Astrocyte (in vitro differentiated cells and primary cell): ENCODE measurements at places on chromosomes 6 and 20.
A peak's percentile ranks its signal among the peaks of the same experiment; 100 is the strongest.

GRCh38 chr20:1872459-1873097 lies 22.6 kb upstream of the SIRPA start:
- no peak for DNase-seq

DNA sequence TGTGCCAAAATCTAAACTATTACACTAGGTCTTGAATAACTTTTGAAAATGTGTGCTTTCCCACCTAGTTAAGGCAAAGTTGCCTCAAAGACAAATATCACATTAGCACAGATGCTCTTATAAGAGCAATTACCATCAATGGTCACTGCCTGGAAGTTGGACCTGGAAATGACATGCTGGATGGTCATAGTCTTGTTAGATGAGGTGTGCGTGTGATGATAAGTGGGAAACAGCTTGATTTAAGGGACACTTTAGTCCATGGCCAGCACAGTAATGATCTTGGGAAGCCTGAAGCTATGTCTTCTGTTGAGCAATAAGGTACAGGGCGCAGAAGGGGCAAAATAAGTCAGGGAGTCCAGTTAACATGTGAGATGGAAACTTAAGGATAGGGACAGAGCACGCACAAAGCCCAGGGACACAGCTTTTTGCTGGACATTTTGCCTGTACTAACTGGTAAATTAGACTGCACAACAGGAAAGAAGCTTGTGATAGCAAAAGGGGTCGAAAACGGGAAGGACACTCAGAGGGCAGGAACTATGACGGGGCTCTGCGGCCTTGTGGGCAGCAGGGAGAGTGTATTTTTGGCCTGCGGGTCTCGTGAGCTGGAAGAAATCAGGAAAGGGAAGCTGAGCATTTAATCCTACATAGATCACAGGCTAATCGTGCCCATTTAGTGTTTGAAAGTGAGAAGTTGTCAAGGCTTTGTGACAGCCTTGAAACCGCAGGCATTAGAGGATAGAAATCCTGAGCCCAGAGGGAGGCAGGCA lies 66.7 kb upstream of the BMP2 start:
- no peak for DNase-seq

DNA sequence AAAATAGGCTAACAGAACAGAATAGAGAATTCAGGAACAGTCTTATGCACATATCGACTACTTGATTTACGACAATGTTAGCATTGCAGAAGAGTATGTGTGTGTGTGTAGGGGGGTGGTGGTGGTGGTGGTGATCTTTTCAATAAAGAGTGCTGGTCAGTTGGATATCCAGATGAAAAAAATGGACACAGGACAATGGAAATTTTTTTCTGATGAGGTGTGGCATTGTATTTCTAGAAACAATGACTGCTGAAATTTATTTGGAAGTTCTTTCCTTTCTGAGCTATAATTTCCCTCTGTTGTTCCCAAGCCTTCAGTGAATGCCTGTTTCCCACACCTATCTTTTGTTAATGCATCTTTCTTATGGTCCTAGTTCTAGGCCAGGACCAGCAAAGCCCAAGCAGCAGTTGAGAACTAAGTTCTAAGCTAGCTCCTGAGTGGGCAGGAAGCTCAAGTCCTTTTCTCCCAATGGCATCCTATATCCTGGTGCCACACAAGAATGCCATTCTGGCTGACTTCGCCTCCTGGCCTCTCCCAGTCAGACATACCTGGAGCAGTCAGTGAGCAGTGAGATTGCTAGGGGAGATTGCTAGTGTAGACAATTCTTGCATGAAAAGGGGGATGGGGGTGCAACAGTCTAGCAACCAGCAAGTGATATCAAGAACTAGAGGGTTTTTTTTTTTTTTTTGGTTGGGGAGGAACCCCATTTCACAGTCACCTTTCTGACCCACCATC lies 1.2 kb upstream of the TOX2 start:
- DNase-seq, result no peak

DNA sequence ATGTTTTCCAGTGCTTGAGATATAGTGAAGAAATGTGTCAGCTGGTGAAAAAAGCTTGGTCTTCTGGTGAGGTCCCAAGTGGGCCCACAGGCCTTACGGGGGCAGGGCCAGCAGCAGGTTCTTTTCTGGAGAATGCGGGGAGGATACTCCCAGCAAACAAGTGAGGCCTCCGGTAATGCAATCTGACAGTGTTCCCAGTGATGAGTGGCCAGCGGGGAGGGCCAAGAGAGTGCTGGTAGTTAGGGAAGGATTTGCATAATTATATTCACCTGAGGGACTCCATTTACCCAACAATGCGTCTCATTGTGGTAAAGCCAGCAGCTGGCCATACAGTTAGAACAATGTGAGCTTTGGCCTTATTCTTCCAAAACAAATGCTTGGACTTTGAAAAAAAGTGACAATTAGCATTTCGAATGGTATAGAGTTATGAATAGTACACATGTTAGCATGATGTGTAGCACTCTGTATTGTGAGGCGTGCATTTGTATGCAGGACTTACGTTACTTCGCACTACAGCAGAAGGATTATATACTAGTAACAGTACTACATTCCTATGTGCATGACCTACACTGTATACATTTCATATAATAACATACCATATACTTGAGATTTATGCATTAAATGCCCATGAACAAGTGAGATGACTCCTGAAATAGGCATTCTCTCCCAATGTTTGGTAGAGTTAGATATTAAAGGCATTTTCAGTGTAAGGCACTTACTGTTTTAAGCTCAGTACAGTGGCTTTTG lies 69.8 kb downstream of the MYB start:
- DNase-seq, result no peak

GRCh38 chr6:110341663-110342596 lies 16.2 kb downstream of the METTL24 start:
- DNase-seq, result no peak

DNA sequence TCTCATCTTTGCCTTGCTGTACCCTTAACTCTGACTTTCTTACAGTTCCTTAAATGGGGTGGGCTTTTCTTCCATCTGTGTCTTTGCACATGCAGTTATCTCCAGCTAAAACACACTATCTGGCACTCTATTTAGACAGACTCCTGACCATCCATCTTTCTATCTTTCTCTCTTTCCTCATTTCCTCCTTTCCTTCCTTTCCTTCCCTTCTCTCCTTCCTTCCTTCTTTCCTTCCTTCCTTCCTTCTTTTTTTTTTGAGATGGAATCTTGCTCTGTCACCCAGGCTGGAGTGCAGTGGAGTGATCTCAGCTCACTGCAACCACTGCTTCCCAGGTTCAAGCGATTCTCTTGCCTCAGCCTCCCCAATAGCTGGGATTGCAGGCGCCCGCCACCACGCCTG lies 8.2 kb downstream of the NOTCH4 start:
- DNase-seq, result no peak

GRCh38 chr6:17881085-17881858 lies 106.2 kb downstream of the KIF13A start:
- DNase-seq, result no peak

DNA sequence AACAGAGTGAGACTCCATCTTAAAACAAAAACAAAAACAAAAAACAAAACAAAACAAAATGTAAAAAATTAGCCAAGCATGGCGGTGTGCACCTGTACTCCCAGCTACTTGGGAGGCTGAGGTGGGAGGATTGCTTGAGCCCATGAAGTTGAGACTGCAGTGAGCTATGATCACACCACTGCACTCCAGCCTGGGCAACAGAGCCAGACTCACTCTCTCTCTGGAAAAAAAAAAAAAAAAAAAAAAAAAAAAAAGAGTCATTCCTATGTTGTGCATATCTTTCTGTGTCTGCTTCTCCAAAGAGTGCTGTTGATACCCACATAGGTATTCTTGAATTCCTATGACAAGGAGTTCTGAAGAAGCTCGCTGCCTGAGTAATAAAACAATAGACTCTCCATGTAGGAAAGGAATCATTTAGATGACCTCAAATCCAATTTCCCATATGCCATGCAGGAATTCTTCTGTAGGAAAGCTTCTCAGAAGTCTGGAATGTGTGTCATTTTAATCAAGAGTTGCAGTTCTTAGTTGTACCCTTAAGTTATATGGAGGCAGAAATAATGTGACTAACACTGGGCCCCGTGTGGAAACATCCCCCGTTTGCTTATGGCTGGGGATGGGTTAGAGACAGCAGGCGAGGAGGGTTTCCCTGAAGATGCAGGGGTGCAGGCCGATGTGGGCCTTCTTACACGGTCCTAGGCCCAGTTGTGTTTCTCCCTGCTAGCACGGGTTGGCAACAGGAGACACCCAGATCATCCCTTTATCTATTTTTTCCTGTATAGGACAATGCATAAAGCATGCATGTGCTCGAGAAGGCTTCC lies 79.4 kb downstream of the ZDHHC14 start:
- DNase-seq, result peak; percentile 59

- no peak for DNase-seq
These were observed 2.4 kb upstream of the IRAK1BP1 start for GRCh38 chr6:78864957-78865356.

DNA sequence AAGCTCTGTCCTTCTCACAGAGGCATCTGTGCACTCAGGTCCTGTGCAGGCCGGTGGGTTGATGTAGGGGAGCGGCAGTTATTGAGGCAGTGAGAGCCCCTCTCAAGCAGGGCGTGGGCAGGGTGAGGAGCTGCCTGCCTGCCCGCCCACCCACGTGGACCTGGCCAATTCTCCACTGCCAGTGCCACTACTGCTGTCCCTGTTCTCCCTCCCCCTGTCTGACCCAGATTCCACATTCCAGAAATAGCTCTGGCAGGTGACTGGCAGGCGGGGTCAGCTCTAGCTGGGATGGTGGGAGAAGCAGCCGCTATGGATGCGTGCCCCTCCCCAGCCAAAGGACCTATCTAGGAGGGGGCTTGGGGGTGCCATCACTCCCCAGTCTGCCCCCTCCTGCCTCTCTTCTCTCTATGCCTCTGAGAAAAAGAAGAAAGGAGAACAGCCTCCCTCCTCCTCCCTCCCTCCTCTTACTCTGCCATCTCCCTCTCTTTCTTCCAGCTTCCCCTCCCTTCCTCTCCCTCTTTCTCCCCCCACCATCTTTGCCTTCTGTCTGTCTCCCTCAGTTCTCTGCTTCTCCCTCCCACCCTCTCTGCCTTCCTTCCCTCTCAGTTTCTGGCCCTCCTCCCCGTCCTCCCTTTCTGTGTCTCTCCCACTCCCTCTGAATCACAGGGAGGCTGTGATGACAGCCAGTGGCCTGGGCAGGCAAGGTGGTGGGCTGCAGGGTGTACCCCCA lies 86.5 kb upstream of the MYL9 start:
- DNase-seq, result no peak

DNA sequence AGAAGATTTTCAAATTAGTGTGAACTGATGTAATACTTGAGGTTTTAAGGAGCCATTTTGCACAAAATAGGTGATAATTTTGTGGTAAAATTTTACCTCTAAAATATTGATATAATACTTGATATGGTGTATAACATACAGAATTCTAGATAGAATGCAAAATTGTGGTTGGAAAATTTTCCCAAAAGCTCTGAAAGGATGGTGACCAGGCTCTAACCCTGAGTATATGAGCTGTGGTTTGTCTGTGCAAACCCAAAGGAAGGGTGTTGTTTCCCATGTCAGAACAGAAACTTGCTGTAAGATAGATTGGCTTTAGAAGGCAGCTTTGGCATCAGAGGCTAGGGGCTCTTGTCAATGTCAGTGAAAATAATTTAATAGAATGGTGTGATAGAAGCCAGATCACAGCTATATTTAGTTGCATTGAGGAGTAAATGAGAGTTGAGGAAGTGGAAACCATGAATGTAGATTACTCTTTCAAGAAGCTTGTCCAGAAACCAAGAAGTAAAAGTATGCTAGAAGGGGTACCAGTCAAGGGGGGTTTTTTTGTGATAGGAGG lies 257.7 kb downstream of the FARS2 start:
- DNase-seq, result no peak

- peak; percentile 52 for DNase-seq
These were observed 65.2 kb downstream of the CDS2 start for GRCh38 chr20:5191829-5192569.

DNA sequence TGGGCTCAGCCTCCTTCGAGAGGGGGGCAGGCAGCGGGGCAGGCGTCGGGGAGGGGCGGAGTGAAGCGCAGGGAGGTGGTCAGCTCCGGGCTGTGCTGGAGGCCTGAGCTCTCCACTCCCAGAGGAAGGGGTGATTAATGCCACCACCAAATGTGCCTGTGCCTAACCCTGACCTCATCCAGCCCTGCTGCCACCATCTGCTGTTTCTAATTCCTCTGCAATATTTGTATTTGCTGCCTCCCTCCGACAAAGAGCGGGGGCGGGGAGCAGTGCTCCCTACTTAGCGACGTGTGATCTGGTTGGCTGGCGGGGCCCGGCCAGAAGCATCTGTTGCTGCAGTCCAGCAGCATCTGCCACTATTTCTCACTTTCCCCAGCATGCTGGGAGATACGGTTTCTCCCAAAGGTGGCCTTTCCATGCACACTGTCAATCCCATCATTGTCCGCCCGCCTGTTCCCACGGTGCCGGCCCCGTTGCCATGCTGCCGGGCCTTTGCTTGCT lies 47.0 kb downstream of the DLL1 start:
- DNase-seq, result no peak

DNA sequence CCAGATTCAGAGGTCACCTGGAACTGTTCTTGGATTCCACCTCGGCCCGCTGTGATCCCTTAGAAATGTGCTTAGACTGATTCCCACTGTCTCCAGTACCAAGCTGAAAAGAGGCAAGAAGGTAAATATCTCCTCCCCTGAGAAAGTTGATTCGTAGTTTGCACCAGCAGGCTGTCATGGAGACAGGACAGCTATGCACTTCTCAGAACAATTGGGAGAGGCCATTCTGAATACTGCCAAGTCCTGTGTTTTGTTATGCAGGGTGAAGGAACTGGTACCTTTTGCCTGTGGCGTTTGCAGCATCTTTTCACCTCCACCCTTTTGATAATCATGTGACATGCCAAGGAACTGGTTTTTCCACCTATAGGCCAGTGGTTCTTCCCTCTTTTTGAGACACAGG lies 58.2 kb upstream of the RNGTT start:
- no peak for DNase-seq

GRCh38 chr6:8352966-8353340 lies 82.4 kb downstream of the SLC35B3 start:
- no peak for DNase-seq

DNA sequence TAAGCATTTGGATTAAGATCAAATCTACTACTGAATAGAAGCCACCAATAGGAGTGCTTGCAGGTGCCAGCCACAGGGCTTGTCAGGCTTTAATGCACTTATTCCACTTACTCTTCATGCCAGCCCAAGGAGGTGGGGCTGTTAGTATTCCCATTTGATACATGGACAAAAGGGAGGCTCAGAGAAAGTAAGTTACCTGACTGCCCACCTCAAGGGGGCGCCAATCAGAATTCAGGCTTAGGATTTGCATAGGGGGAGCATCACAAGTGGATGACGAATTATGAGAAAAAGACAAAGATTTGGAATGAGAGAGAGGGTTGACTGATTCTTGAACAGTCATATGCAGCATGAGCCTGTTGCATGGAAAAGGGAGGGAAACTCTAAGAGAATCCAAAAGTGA lies 188.4 kb upstream of the TSHZ2 start:
- no peak for DNase-seq

- DNase-seq, result peak; percentile 51
These were observed 29.1 kb downstream of the ZDHHC14 start for GRCh38 chr6:157410045-157410444.
